ENCODE measurements at places on chromosomes 6 and 20.

- no peak for DNase-seq
These were observed 2.7 kb upstream of the RAET1L start for GRCh38 chr6:150027806-150028565.

- no peak for DNase-seq
These were observed 9.4 kb upstream of the GATA5 start for GRCh38 chr20:62485062-62485700.

DNA sequence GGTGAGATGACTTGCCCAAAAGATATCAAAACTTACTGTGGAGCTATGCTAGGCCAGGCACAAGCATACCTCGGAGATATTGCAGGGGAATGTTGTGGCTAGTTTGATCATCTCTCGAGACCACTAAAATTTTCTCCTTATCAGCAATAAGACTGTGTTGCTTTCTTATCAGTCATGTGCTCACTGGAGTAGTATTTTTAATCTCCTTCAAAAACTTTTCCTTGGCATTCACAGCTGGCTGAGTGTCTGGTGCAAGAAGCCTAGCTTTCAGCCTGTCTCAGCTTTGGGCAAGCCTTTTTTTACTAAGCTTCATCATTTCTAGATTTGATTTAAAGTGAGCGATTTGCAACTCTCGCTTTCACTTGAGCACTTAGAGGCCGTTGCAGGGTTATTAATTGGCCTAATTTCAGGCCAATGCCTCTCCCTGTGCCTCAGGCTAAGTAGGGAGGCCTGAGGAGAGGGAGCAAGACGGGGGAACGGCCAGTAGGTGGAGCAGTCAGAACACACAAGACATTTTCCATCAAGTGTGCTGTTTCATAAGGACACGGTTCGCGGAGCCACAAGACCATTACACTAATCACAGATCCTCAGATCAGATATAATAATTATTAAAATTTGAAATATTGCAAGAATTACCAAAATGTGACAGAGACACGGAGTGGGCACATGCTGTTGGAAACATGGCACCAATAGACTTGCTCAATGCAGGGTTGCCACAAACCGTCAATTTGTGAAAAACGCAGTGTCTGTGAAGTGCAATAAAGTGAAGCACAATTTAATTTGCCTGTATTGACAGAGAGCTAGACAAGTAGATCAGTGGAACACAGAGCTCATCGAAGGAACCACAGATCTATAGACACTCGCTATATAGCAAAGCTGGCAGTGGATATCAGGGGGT lies 106.8 kb upstream of the SIRPG start:
- peak; percentile 69 for DNase-seq

- no peak for DNase-seq
These were observed 423.2 kb downstream of the PREX1 start for GRCh38 chr20:48404598-48404997.

GRCh38 chr6:123223461-123223860 lies 227.4 kb downstream of the CLVS2 start:
- DNase-seq = no peak

- peak; percentile 29 for DNase-seq
These were observed 6.1 kb upstream of the RWDD1 start for GRCh38 chr6:116564921-116565872.

GRCh38 chr20:62861726-62862336 lies at the start of gene TCFL5:
Gene TCFL5, minus strand, starts transcription at chr20:62861822. Its CDS starts 152 bp downstream, at chr20:62861670.
- DNase-seq = peak; percentile 84

- no peak for DNase-seq
These were observed 1217.7 kb downstream of the EPHA7 start for GRCh38 chr6:92201618-92202017.

DNA sequence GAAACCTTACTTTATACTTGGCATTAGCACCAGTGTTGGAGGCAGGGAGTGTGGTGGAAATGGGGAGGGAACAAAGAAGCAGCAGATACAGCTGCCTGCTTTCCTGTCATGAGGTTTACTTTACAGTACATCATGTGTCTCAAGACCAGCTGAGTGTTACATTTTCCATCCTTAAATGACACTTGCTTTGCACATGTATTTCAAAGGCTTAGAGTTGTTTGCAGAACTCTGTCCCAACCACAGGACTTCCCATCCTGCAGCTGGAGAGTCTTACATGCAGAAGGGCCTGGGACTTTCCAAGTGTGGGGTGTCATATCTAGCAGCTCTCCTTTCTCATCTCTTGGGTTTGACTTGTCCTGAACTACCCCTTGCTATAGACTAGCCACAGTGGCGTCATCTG lies 395.9 kb downstream of the DHX35 start:
- DNase-seq = no peak

- peak; percentile 59 for DNase-seq
These were observed 1.1 kb downstream of the MGME1 start for GRCh38 chr20:17969884-17970409.

- DNase-seq = peak; percentile 31
These were observed 242.9 kb downstream of the NRN1 start for GRCh38 chr6:5763871-5764270.

DNA sequence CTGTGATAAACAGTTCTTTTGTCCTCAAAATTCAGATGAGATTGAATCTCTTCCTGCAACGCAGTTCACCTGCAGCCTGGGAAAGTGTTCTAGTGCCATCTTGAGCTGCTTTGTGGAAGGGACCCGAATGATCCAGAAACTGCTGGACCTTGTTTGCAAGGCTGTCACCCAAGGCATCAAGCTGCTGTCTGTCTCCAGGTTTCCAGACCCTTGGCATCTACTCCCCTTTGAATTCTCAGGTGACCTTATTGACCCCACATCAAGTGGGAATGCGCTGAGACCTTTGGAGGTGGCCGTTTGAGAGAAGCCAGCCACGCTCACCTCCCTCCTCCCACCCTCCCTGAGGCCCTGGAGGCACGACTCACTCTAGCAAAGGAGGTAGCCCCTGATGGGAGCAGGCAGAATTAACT lies 112.5 kb downstream of the EDN3 start:
- no peak for DNase-seq

DNA sequence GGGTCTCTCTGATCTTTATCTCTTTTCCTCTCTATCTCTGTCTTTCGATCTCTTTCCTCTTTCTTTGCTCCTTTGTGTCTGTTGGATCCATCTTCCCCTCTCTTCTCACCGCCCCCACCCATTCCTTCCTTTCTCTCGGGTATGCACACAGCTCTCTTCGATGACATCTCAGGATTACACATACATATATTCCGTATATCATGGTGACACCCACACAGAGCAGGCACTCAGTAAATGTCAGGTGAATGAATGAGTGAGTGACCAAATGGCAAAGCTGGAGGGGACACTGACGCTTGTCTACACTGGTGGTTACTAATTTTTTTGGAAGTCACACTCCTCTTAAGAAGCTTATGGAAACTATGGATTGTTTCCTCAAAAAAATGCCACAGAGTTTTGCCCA lies 9.9 kb downstream of the VSTM2L start:
- no peak for DNase-seq

DNA sequence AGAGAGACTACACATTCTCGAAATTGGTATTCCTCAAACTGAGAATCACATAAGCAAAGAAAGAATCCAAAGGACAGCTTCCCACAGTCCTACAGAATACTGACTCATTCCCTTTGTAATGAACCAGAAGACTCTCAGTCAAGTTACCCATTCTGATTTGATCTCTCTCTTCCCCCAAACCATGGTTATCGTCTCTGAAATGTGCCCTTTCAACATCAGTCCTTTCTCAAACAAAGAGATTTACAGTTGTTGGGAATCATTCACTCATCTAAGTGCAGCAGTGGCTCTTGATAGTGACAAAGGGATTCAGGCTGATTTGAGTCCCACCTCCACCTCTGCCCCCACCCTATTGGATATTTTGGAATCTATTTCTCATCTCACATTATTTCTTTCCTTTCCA lies 15.0 kb upstream of the RSPO3 start:
- peak; percentile 15 for DNase-seq

- peak; percentile 29 for DNase-seq
These were observed 482 bp downstream of the DDR1 start for GRCh38 chr6:30884521-30885480.

- no peak for DNase-seq
These were observed 81.1 kb upstream of the CD2AP start for GRCh38 chr6:47396401-47397069.

DNA sequence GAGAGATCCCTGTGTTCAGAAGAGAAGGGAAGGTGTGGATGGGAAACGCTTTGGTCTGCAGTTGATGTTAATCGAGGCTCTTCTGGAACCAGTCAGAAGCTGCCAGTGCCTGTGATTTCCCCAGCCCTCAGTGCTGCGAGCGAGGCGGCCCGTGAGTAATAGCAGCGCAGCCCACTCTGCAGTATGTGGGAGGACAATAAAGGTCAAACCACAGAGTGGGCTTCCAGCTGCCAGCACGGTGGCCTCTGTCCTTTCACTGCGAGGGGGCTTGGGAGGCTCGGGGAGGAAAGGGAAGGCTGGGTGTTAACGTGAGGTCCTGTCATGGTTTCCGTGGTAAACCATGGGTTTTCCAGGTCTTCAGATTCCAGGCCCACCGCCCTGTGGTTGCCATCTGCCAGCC lies 32.3 kb upstream of the TAGAP start:
- DNase-seq = no peak

DNA sequence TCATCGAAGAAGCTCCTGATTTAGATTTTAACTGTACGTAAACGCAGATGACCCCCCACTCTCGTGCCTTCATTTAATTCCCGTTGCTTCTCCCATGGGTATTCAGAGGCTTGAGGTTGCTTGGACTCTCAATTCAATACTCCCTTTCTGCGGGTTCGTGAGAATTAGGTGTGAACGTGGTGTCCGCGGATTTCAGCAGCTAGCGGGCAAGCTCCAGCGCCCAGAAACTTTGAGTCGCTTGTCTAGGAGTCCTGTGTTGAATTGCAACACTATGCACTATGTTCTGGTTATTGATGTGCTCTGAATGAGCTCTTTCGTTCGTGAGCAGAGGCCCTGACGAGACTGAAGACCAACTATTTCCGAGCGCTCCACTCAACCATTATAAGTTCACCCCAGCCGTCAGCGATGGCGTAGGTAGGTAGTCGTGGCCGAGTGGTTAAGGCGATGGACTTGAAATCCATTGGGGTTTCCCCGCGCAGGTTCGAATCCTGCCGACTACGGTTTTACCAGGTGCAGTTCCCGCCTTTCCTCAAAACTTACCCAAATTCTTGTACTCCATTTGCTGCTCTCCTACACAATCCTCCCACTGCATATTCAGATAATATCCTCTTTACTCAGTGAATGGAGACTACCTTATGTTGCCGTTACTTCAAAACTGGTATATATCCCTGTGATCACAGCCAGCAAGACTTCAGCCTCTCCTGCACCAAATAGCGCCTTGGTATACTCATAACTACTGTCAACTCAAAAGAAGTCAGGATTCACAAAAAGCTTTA lies 72.6 kb upstream of the ZNF184 start:
- DNase-seq = peak; percentile 76

GRCh38 chr6:163001330-163001729 lies 273.6 kb downstream of the PACRG start:
- no peak for DNase-seq

GRCh38 chr20:4045741-4046140 lies 30.4 kb upstream of the RNF24 start:
- DNase-seq = peak; percentile 83

- no peak for DNase-seq
These were observed 154.0 kb downstream of the CLVS2 start for GRCh38 chr6:123150076-123150475.

DNA sequence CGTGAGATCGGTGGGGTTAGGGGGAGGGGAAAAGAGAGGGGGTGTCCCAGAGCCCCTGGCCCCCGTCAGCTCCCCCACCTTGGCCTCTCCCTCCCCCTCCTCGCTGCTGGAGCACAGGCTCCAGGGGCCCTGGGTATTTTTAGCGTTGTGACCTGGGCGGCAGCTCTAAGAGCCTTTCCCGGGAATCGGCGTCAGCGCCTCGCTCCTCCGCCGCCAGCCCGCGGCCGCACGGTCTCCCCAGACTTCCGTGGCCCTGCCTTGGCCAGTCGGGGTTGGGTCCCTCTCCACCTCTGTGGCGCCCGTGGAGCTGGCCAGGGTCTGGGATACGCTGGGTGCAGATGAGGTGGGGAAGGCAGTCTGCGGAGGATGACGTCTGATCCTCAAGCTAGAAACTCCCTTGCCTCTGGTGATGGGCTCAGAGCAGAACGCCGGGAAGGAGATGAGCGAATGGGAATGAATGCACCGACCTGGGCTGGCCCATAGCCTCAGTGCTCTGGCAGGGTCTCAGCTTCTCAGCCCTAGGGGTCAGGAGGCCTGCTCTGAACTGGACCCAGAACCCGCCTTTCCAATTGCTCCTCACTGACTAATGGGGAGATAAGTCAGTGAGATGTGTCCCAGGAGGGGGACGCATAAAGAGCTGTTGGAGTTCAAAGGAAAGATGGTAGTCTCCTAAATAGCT lies 883 bp upstream of the DBNDD2 start:
- peak; percentile 17 for DNase-seq

DNA sequence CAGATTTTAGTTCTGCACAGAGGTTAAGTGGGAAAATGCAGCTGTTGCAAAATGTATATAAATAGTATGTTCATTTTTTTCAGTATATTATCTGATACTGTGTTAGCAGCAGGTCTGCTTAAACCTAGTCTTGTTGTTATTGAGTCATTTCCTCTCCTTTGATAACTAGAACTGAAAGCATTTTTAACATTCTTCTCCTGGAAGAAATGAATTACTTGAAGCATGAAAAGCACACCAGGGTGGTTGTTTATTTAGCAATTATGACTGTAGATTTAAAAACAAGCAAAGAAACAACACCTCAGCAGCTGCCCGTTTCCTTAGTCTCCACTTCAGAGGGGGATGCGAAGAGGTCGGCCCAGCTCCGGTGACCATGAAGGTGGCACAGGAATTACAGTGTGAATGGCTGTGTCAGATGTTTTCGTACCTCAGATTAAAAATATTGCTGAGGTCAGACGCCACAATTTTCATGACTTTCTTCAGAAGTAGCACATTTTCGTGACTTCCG lies 53.5 kb downstream of the GOPC start:
- DNase-seq = peak; percentile 67

GRCh38 chr20:51005214-51005613 lies 17.7 kb downstream of the KCNG1 start:
- DNase-seq = no peak

GRCh38 chr6:26576407-26576843 lies 20.3 kb upstream of the ABT1 start:
- no peak for DNase-seq

DNA sequence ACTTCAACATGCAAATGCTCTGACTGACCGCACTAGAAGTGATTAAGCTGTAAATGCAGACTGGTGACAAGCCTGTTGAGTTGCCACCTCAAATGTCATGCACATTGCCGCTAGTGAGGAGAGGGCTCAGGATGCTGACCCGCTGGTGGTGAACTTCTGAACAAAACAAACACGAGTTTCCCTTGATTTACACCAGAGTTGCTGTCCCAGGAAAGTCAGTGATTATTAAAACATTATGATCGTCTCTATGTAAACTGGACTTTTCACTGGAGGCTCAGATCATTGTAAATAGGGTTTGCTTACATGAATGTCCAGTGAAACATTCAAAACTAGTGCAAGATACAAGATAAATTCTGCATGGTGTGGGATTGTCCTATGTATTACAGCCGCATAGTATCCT lies 420.1 kb downstream of the PREX1 start:
- DNase-seq = no peak

Data from fibroblast of skin of right quadriceps (primary cell).